ENCODE measurements at places on chromosomes 12 and 14.

DNA sequence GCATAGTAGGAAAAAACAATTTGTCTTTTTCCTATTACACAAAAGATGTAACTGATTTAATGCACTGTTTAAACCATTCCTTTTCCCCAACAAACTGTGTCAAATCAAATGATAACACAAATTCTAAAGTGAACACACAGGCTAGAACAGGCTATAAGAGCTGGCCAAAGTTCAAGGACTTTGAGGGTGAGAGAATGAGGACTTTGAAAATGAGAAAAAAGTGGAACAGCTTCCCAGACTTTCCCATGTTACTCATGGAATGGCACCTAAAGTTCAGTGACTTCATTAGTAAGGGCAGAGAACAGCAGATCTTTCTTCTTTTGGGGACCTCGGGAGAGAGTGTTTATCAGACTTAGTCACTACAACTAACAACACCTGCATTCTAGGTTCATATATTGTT, 22.6 kb downstream of the TMEM253 start:
- no peak for DNase-seq

DNA sequence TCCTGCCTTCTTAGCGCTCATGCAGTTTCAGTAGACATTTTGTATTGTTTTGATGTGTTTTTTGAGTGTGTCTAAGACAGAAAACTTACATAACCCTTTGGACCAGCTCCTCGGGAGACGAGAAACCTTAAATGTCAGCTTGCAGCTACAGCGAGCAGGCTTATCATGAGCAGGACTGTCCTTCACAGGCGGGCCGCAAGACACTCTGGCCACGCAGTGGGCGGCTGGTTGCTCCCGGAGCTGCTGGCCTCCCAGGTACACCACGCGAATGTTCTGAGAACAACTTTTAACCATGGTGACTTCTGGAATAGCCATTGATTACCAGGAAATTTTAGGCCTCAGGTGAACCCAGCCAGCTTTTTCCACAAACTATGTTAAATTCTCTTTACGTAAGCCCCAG, 164.1 kb upstream of the DIO3 start:
- no peak for DNase-seq

GRCh38 chr14:95173518-95173917, 16.2 kb upstream of the DICER1 start:
- no peak for DNase-seq

DNA sequence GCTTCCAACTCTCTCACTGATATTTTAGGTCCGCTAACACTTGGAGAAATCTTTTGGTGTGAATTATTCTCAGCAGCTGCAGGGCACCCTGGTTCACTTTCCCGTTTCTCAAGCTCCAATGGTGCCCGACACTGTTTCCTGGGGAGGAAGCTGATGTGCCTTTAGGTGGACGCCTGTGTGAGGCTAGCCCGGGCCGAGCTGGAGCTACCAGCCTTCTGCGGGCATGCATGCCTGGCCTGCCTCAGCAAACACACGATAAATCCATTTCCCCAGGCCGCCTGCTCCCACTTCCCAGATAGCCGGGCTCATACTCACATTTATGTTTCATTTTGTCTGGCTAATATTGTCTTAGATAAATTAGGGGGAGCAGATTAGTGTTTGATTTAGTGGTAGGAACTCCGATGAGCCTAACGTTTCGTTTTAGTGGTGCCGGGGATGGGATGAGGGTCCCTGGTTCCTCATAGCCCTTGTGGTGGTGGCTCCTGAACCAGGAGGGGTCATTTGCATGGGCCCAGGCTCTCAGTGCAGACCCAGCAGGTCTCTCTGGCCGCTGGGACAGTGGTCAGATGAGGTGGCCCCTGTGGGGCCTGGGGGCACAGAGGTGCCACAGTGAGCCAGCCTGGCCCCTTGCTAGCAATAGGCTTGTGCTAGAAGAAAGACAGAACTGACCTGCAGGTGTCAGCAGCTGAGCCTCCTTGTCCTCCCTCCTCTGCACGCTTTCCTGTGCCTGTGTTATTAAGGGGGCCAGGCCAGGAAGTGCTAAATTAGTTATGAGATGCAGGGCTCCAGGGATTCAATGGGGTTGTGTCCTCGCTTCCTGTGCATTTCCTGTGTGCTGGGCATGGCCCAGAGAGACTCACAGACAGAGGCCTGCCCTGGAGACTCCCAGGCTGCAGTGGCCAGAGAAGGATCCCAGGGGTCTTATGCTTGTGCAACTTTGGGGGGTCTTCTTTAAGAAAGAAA, 88.3 kb downstream of the KIF26A start:
- DNase-seq, result no peak

GRCh38 chr14:35353409-35354172, 51.0 kb downstream of the NFKBIA start:
- DNase-seq, result no peak

GRCh38 chr14:53883739-53884138, 72.9 kb downstream of the BMP4 start:
- no peak for DNase-seq

DNA sequence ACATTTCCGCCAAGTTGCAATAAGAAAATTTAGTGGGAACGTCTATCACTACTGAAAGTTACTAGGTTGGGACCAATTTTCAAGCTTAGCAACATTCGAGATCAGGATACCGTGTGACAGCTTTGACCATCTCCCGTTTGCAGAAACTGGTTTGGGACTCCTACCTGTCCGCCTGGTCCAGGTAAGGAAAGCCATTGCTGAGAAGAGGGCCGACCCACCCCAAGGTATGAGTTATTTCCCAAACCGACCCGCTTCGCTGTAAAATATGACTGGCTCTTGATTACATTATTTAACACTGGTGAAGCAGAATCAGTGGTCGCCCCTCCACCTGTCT, 271 bp downstream of the DNAI7 start:
- no peak for DNase-seq

DNA sequence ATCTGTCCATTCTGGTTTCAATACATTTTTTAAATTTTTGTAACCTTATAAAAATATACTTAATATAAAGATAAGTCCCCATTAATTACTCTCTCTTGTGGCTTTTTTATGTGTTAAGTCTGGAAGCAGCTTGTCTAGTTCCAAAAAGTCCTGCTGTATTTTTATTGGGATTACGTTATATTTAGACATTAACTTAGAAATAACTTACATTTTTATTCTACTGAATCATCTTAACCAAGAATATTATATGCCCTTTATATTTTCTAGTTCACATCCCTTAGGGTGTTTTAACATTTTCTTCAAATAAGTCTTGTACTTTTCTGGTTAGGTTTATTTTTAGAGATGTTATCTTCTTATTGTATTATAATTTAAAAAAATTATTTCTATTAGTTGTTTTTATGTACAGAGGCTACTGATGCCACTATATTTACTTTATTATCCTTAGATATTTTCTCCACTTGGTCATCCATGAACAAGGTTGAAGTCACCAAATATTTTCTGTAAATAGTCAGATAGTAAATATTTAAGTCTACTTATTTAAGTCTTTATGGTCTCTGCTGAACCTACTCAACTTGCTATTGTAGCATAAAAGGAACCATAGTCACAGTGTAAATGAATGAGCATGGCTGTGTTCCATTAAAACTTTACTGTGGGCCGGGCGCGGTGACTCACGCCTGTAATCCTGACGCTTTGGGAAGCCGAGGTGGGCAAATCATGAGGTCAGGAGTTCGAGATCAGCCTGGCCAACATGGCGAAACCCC, 132.4 kb upstream of the NEDD1 start:
- DNase-seq, result no peak

All from fibroblast of villous mesenchyme (primary cell).